Mesenteric fat pad (tissue), 1 donor: ENCODE measurements at places on chromosomes 4 and X. TPM values are rescaled to one million over a fixed set of nuclear protein-coding genes. Genes with fewer than 3 reads are reported as not detected.

DNA sequence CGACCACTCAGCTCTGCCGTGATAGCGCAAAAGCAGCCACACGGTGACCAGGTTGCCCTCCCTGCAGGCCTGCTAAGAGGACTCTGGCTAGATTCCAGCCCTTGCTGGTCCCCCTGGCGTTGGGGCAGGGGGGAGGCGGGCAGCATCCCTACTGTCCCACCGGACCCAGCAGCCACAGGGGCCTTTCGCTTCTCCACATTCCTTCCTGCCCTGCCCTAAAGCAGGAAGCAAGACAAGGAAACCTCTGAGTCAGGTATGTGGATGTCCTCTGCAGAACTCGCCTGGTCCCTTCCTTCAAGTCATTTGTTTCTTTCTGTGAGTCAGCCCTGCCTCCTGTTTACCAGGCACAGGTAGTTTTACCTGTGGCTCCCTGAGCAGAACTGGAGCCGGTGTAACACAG is 60.2 kb upstream of the CLDN34 start:
- DNase-seq, result no peak

DNA sequence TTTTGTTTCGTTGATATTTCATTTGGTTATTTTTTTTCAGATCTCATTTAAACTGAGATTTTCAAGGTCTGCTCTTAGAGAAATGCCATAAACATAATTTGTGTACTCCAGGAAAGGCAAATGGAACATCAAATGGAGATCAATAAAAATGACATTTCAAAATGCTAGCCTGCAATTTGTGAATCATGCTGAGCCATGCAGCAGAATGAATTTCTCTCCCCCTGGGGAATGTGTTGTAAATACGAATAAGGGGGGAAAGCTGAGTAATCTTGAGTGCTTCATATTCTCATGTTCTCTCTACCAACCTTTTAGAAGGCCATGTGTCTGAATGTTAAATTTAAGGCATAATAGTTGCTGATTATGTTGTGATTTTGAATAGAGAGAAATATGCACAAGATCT is 7.8 kb downstream of the ZCCHC4 start:
- DNase-seq, result no peak

The CYBB gene
- total RNA-seq, result 77.0 TPM

GRCh38 chrX:117972711-117973109 is 143.9 kb downstream of the KLHL13 start:
- DNase-seq, result no peak

GRCh38 chr4:7886007-7886973 is 53.4 kb downstream of the AFAP1 start:
- no peak for DNase-seq

DNA sequence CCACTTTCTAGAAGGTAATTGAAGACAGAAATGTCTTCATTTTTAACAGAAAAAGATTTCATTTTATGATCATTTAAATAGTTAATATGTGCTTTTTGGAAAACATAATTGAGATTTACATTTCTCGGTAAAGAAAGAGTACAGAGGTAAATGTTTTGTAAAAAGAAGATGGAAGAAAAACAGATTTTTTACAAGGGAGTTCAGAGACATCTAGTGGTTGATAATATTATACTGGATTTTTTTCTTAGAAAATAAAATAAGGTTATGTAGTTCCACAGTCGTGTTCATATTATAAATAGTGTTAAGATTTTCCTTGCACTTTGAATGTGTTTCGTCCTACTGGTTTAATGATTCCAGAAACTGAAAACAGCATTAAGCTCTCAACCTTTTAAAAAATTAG is 60.6 kb downstream of the SMARCA1 start:
- no peak for DNase-seq

- DNase-seq, result no peak
These were observed 90.0 kb downstream of the SORBS2 start for GRCh38 chr4:185722029-185722316.

DNA sequence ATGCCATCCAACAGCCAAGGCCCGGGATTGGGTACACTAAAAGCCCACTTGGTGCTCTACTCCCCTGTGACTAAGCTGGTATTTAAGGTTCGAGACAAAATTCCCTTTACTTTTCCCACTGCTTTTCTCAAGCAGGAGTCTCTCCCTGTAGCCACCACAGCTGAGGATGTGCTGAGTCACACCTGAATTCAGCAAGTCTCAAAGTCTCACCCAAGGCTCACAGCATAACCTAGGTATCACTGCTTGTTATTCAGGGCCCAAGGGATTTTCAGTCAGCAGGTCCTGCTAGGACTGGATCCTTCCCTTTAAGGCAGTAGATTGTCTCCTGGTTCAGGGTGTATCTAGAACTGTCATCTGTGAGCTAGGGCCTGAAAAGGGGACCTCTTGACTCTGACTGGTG is 39.2 kb downstream of the FMR1NB start:
- no peak for DNase-seq

The UCHL1 gene
- 191 TPM for total RNA-seq

The SLC49A3 gene
- total RNA-seq, result 19.0 TPM

DNA sequence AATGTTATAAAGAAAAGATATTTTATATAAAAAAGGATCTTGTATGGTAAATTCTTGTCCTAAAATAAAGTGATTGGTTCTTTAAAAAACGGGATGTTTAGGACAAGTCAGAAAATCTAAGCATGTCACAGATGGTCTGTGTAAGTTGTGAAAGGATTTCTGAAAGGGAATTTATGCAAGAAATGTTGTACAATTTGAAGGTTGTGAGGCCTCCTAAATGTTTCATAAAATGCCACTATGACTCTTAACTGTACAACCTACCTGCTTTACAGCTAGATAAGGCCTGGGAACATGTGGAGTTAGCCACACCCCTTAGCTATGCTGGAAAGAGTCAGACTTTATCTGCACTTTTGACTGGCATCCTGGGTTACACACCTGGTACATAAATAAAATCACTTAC is 951.5 kb upstream of the POU3F4 start:
- DNase-seq, result no peak

DNA sequence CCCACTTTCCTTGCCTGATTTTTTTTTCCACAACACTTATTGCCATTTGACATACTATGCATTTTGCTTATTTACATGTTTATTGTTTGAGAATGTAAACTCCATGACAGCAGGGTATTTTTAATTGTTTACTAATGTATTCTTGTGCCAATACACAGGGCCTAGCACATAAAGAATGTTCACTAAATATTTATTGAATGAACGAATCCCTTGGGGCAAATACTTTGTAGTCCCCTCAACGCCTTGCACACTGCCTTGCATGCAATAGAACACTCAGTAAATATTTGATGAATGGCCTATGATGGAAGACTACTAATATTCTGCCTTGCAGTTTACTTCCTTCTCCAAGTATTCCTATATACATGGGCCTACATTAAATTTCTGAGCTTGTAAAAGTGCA is 1.4 kb upstream of the PRPS1 start:
- DNase-seq, result no peak

- DNase-seq, result no peak
These were observed 19.9 kb upstream of the CDS1 start for GRCh38 chr4:84563002-84563401.

GRCh38 chrX:9349572-9350494 is 115.0 kb upstream of the TBL1X start:
- no peak for DNase-seq

The ADH1C gene
- 79.9 TPM for total RNA-seq

DNA sequence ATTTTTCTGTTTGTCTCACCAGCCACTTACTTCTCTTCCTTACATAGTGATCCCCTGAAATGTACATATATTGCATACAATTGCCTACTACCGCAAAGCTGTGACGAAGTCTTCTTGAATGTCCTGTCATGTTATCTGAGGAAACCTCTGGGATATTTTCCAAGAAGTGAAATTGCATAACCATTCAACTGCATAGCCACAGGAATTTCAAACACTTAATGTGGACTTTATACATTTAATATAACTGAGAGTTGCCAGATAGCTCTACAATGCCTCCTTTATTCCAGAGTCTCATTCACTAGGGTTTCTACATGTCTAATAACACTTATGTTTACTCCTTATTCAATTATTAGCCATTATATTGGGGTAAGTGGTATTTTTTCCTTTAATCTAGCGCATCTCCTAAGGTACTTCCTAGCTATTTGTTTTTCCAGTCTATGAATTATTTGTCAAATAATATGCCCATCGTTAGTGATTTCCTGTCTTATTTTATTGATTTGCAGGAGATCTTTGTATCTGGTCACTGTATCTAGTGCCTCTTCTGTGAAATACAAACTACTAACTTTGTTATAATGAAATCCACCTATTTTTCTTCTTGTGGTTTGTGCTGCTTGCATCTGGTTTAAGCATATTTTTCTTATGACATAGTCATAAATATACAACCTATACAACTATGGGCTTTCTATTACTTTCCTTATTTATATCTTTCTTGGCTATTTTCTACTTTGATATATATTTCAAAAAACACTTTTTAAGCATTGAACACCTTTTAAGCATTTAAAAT is 69.2 kb upstream of the GRID2 start:
- DNase-seq, result no peak

- no peak for DNase-seq
These were observed 405.8 kb upstream of the ADGRL3 start for GRCh38 chr4:60794372-60794771.

- no peak for DNase-seq
These were observed 31.1 kb upstream of the WDR17 start for GRCh38 chr4:176034499-176034898.

- no peak for DNase-seq
These were observed 69.9 kb downstream of the SEL1L3 start for GRCh38 chr4:25792876-25793275.

DNA sequence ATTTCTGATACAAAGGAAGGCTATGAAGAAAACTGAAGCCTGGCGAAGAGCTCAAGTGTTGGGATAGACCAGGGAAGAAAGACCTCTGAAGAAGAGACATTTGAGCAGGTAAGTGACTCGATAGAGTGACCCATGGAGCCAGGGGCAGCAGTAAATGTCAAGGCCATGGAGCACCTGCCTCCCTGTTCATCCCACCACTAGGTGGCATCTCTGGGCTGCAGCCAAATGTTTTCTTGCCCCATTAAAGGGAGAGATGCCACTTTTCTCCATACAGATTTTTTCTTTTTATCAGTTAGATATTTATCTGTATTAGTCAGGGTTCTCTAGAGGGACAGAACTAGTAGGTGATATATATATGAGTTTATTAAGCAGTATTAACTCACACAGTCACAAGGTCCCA is 4.9 kb upstream of the ZNF81 start:
- DNase-seq, result no peak

The ALG13 gene
- 43.7 TPM for total RNA-seq

DNA sequence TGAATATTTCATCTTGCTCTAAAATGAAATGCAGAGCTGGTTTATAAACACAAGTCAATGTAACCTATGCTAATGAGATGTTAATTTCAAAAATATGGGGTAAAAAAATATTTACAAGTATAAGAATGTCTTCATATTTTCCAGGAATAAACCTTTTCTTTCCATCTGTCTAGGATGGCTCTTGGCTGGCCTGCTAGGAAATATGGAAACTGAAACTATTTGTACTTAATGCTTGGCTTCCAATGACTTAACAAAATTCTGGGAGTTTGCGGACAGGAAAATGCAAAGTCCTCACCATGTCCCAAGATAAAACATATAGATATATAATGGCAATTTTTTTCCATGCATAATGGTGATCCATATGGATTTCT is 168.1 kb downstream of the SCFD2 start:
- DNase-seq, result no peak

DNA sequence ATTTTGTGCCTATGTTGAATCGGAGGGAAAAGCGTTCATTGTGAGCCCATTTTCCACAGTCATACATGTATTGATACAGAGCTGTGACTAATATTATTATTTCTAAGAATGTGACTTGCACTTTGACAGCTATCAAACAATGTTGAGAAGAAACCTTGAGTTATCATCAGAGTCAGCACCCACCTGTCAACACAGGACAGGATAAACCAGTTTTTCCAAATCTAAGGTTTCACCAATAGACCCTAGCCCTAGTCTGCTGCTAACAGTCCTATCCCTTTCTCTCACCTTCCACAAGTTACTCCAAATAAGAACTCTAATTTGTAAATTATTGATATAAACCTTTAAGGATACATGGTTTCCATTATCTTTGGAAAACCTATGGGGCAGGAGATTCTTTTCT is 47.7 kb upstream of the DHX15 start:
- no peak for DNase-seq

DNA sequence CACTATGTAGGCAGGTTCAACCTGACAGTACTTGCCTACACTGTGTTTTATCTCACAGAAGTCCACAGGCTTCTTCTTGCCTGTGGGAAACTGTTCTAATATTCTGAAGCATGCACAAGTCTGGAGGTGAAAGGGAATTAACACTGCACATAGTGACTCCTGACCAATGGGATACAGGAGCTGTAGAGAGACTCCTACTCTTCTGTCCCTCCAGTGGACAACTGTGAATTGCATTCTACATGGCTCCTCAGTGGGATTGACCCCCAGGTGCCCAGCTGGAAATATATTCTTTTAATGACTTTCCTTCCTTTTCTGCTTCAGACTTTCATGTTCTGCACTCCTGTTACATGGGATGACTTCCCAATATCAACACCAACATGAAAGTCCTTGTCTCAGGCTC is 8.2 kb upstream of the YIPF6 start:
- DNase-seq, result no peak

GRCh38 chr4:182547435-182547834 is 304.2 kb downstream of the TENM3 start:
- no peak for DNase-seq

- no peak for DNase-seq
These were observed 37.8 kb downstream of the UCHL1 start for GRCh38 chr4:41294445-41295062.

DNA sequence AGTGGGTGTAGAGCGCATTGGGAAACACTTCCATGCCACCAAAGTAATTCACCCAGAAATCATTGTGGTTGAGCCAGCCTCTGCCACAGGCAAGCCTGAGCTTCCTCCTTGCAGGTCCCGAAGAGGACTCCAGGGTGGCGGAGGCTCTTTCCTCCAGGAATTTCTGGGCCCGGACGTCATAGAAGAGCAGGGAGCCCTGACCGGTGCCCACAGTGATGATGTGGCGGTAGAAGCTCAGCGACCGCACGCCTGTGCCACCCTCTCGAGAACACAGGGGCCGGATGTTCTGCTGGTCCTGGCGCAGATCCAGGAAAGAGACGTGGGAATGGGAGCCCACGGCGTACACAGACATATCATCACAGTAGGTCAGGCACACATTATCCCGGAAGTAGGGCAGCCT is 1.3 kb downstream of the DCAF12L1 start:
- no peak for DNase-seq

DNA sequence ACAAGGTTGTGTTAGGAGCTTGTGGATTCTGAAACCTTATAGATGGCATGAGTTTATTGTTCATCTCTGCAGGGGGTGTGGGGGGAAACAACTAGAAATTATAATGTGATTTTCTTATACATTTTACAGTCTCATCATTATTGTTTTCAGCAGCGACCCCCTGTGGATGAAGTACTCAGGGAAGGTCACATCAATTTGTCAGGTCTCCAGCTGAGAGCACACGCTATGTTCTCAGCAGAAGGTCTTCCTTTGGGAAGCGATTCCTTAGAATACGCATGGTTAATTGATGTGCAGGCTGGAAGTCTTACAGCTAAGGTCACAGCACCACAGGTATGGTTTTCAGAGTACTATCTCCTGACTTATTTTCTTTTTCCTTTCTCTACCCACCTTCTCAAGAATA is 72.2 kb downstream of the BLTP1 start:
- DNase-seq, result no peak

The P2RY10 gene
- 0.19 TPM for total RNA-seq

- DNase-seq, result no peak
These were observed 113.8 kb upstream of the WDR17 start for GRCh38 chr4:175951794-175952193.
